SK-N-SH treated with all-trans-retinoic acid at 6 μM for 48 hours (cell line): ENCODE measurements at places on chromosomes 1 and 21.

DNA sequence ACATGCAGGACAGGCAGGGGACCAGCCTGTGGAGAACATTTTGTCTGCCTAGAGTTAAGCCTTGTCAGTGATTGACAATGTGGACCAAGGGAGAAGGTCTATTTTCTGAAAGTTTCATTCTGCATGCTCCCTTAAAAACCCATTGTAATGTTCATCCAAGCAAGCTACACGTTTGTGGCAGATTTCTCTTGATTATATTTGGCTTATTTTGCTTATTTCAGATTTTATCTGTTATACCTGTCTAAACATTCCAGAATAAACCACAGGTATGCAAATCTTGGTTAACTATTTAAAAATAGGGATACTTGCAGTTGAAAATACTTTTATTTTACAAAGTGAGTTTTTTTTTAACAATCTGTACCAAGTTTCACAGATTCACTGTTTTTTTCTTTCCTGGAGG lies 78.2 kb upstream of the F3 start:
- no peak for ATAC-seq

GRCh38 chr1:12029720-12030339 lies 10.5 kb downstream of the MIIP start:
- no peak for ATAC-seq

GRCh38 chr1:106517224-106517623 lies 539.2 kb upstream of the PRMT6 start:
- no peak for ATAC-seq

GRCh38 chr1:227793948-227794816 lies 21.3 kb upstream of the PRSS38 start:
- ATAC-seq: peak; percentile 90

- ATAC-seq: no peak
Observed at GRCh38 chr1:101004670-101005069, 20.9 kb downstream of the DPH5 start.

DNA sequence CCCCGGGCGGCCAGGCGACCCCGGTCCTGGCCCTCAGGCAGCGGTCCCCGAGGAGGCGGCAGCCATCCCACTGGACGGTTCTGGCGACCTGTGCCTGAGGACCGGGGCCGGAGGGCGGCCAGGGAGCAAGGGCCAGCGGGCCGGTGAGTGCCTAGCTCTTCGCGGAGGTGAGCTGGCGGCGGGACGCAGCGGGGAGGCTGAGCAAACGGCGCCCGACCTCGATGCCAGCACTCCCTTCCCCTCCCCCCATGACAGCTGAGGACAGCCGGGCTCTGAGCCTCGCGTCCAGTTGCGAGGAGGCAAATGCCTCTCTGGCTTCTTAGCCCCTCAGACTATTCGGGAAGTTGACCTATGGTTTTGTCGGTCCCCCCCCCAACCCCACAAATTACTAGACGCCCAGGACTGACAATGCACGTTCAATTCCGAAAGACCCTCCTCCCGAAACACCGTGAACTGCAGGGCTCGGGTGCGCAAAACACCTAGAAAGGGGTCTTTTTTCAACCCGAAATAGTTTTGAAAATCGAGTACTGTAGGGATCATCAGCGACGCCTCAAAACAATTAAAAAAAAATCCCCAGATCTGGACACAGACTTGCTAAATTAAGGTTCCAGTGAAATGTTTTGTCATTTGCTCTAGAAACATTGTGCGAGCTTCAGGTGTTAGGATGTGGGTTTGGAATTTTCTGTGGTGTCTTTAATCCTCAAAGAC lies 8.3 kb downstream of the CDKN2C start:
- ATAC-seq: peak; percentile 50

GRCh38 chr1:41941381-41941780 lies 22.7 kb upstream of the HIVEP3 start:
- no peak for ATAC-seq

DNA sequence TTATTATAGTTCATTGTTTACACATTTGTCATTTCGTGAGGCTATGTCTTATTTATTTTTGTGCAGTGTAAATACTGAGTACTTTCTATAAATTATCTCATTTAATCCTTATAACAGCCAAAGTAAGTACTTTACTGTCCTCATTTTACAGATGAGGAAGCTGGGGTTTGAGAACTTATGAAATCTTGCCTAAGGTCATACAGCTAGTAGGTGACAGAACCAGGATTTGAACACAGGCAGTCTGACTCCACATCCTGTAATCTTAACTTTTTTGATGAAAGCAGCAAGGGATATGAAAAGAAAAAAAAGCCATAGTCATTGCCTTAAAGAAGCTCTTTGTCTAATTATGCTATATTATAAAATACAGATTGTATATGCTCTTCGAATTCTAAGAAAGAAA lies 107.1 kb upstream of the BMP8A start:
- ATAC-seq: no peak

- no peak for ATAC-seq
Observed at GRCh38 chr21:34330055-34330454, 33.8 kb upstream of the KCNE2 start.

- peak; percentile 41 for ATAC-seq
Observed at GRCh38 chr1:159012495-159012894, 2.8 kb downstream of the IFI16 start.

GRCh38 chr1:207938016-207938415 lies 27.1 kb upstream of the CD34 start:
- peak; percentile 90 for ATAC-seq

DNA sequence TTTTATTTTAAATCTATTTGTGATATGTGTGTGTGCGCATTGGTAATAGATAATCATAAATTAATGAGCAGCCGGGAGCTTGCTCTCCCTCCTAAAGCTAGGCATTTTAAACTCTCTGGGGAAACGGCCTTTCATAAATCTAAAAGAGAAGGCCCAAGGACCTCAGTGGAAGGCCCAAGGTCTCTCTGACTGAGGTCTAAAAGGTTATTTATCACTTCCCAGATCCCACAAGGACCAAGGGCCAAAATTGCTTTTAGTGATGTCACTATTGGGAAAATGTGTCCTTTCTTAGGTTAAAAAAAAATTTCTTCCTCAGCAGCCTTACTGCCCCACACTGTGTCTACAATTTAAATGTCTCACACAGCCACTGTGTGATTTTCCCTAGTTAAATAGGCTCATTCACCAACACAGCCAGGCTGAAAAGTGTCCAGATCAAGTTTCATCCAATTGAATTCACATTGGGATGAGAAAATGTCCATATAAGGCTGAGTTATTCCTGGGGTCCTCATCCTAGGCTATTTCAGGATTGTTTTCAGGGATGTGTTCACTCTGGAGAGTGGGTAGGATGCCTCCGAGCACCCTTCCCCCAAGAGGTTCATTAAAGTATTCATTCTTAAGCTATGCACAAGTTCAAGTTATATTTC lies 46.1 kb downstream of the SLC44A3 start:
- ATAC-seq: peak; percentile 71

GRCh38 chr1:200228486-200228885 lies 181.3 kb downstream of the ZNF281 start:
- ATAC-seq: no peak

GRCh38 chr1:77977989-77978292 lies 931 bp downstream of the FUBP1 start:
- ATAC-seq: no peak

- no peak; the same call in 2 of the 3 replicates for ATAC-seq
Observed at GRCh38 chr21:28269173-28269572, 723.5 kb downstream of the LTN1 start.

DNA sequence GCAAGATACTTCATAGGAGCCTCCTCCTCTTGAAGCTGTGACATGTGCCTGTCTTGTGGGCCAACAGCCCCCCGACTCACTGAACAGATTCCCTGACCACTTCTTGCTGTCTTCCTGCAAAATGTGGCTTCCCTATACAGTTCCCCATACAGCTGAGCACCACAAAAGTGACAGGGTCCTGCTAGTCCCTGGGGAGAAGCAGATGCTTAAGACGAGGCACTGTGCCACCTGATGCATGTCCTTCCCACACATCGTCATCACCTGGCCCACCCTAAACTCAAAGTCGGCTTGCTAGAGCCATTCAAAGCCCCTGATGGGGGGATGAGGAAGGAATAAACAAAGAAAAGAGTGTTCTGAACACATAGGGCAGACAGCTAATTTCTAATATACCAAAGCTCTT lies 29.2 kb upstream of the ETV3 start:
- ATAC-seq: no peak

DNA sequence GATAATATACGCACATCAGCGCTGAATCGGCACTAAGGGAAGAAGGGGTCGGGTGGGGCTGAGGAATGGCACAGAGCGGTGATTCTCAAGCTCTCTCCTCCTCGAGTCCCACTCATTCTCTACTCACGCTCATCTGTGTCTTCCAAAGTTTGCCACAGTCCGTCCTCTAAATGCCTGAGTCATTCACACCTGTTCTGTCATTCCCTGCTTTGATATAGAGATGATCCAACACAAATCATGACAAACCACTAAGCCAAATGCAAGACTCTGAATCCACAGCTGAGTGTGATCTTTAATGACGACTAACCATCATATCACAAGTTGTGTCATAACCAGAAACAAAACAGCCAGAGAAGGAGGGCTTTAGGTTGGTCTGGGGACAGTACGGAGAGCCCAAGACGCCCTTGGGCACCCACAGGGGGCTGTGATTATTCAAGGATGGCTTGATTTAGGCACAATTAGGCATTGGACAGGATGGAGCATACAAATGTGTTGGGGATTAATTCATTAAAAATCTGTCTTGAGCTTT lies 501.5 kb downstream of the KIF26B start:
- ATAC-seq: no peak

- peak; percentile 80 for ATAC-seq
Observed at GRCh38 chr1:248872752-248873408, 14.0 kb upstream of the ZNF692 start.

DNA sequence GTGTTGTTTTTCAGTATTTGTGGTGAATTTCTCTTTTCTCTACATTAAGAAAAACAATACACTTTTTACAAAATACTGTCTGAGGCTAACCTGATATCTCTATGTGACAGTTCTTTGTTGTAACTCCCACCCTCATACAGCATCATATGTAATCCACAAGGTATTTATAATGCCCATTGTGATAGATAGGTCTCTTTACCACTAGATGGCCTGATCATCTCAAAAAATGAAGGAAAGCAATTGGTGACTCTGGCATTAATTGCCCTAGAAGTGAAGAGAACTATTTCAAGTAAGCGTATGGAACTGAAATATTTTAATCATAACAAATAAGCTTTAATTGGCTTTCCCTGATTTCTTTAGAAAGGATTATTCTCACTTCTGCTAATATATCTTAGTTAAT lies 36.2 kb upstream of the HFM1 start:
- peak; percentile 19; the same call in 1 of the 3 replicates for ATAC-seq

DNA sequence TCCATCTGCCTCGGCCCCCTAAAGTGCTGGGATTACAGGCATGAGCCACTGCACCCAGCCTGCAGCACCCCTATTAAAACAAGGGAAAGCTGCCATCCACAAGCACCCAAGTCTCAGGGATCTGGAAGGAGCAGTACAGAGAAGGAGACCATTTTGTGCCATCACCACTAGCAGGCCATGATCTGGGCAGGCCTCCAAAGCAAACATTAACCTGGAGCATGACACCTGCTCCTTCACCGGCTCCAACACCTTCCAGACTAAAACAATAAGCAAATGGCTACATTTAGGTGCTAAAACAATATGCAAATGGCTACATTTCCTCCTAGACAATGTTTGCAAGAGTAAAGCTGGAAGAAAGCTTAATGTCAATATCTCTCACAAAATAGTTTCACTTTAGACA lies 16.7 kb downstream of the MEAF6 start:
- no peak for ATAC-seq

- no peak; the same call in 2 of the 3 replicates for ATAC-seq
Observed at GRCh38 chr1:230050973-230051735, 15.9 kb upstream of the GALNT2 start.

DNA sequence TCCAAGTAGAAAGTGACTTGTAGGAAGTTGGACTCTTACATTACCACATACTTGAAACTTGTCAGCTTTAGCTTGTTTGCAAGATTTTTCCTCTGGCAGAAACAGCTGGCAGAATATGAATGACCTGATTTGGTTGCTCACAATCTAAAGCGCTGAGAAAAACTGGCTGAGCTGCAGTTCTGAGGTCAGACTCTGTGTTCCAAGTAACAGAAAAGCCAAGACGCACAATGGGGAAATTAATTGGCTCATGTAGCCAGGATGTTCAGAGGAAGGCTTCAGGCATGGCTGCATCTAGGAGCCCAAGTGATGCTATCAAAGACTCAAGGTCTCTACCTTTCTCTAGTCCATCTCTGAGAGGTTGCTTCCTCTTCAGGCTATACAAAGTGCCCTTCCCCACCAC lies 27.0 kb downstream of the ALPL start:
- no peak for ATAC-seq

- ATAC-seq: no peak
Observed at GRCh38 chr1:153505576-153505975, 30.2 kb downstream of the S100A6 start.

- ATAC-seq: no peak
Observed at GRCh38 chr1:39508266-39508665, 16.8 kb downstream of the BMP8A start.

DNA sequence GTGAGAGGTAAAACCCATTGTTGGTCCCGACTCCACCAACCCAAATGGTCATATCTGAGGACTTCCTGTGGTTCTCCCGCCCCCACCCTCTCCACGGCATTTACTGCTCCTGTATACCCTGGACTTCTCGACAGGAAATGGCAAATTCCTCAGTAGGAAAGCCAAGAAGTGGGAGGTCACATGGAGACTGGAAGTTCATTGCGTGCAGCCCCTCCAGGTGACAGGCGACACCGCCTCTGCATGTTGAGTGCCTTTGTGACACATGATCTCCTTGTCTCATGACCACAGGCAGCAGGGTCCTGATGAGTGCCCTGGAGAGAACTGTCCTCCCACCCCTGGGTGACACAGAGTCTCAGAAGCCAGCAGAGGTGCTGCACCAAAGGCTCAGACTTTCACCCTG lies 24.2 kb downstream of the ERG start:
- ATAC-seq: no peak

DNA sequence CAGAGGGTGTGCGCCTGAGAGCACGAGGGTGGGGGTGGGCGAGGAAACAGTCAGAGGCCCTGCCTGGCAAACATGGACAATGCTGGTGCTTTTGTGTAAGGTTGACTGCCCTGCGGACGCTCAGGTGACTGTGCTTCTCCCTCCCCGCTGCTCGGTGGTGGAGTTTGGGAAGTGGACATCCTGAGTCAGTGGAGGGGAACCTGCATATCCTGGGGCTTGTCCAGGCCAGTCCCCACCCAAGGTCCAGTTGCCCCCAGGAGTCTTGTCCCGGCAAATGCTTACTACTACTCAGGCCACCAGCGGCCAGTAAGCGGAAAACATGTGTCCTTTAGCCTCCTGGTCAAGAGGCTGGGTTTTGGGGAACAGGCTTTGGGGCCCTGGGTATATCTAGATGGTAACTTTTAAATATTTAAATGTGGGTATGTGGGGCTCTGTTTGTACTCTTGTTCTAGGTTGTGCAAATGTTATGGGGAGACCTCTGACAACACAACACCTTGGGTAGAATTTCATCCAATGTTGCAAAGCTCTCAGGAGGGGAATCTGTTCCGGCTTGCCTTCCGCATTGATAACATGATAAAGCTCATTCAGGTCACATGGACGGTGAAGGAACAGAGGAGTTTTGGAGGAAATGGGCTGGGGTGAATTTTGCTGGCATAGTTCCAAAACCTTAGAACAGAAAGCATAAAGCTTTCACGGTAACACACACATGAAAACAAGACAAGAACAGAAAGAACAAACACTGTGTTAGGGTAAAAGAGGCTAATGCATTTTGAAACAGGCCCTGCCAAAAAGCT lies 364.9 kb downstream of the PRDM2 start:
- ATAC-seq: no peak
